ENCODE measurements at places on chromosomes 12 and 14. TPM values are rescaled to one million over a fixed set of nuclear protein-coding genes. Genes with fewer than 3 reads are reported as not detected.

GRCh38 chr12:65585648-65586602 is 238.4 kb upstream of the HMGA2 start:
- no peaks in the 10 kb centered on the region for H3K27me3 ChIP-seq
- H3K27ac ChIP-seq, result no peak overlapping the region
- DNase-seq, result no peak
- H3K4me1 ChIP-seq, result no peaks in the 10 kb centered on the region
- H3K4me3 ChIP-seq, result no peak overlapping the region

- H3K36me3 ChIP-seq, result no peaks in the 10 kb centered on the region
- H3K4me3 ChIP-seq, result no peak overlapping the region
- no peaks in the 10 kb centered on the region for H3K4me1 ChIP-seq
Measured at GRCh38 chr12:26233631-26234030, 38.3 kb downstream of the SSPN start.

DNA sequence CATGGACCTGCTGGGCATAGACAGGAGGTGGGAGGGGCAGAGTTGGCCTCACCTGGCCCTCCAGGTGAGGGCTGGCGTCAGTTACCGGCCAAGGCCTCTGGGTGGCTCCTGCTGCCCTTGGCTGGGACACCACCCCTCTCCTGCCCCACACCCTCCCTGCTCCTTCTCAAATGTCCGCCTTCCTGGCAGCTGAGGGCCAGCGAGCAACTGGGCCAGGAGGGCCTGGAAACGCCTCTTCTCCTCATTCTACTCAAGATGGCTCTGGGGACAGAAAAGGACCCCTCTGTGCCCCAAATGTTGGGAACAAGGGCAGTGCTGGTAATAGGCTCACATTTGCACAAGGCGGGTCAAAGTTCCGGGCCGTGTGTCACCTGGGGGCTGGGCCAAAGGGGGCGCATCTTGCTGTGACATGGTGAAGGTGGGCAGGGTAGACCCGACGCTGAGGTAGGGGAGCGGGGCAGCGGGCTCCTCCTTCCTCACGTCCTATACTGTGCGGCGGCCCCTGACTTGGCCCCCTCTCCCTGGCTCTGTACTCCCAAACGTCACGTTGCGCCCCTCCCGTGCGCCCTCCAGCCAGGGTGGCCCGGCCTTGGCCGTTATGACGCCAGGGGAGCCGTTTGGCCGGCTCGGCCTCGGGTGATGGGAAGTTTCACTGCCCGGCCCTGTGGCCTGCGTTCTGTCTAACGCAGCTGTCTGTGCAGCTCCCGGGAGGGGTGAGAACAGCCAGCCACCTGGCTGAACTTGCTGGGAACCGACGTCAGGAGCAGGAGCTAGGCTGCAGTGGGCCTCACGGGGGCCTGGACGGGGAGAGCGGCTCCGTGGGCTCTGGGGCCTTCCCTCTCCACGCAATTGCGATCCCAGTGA is 18.0 kb upstream of the DLK1 start:
- no peak overlapping the region for H3K4me3 ChIP-seq
- H3K27me3 ChIP-seq, result no peaks in the 10 kb centered on the region

The PLEKHG7 gene
- total RNA-seq, result 0.17 TPM

DNA sequence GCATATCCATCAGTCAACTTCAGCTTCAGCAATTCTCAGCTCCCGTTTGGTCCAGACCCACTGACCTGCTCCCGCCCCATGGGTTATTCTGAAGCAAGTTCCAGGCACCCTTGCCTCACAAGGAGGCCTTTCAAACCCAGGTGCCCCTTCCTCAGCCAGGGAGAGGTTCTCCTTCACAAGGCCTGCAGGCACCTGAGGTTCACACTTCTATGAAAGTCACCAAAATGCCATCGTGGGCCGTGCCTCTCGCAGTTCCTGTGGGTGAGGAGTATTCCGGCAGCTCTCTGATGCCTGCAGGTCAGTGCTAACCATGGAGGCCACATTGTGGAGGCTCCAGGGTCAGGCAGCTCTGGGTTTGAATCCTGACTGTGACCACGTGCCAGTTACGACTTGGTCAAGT is 40.2 kb upstream of the BCL7A start:
- H3K27me3 ChIP-seq, result no peaks in the 10 kb centered on the region
- H3K27ac ChIP-seq, result no peak overlapping the region
- DNase-seq, result no peak

GRCh38 chr14:101256266-101256665 is 305.0 kb upstream of the DIO3 start:
- H3K4me3 ChIP-seq, result no peak overlapping the region
- no peak overlapping the region for H3K27ac ChIP-seq
- no peaks in the 10 kb centered on the region for H3K27me3 ChIP-seq
- H3K36me3 ChIP-seq, result no peaks in the 10 kb centered on the region
- DNase-seq, result no peak
- H3K4me1 ChIP-seq, result no peaks in the 10 kb centered on the region

The IL31 gene
- total RNA-seq, result not detected

GRCh38 chr12:14256121-14256520 is 109.4 kb upstream of the ATF7IP start:
- H3K27me3 ChIP-seq, result no peaks in the 10 kb centered on the region
- H3K36me3 ChIP-seq, result no peaks in the 10 kb centered on the region
- H3K27ac ChIP-seq, result no peak overlapping the region
- no peak overlapping the region for H3K4me3 ChIP-seq

- H3K4me3 ChIP-seq, result no peak overlapping the region
- H3K27me3 ChIP-seq, result no peaks in the 10 kb centered on the region
- no peaks in the 10 kb centered on the region for H3K36me3 ChIP-seq
- H3K4me1 ChIP-seq, result no peaks in the 10 kb centered on the region
Measured at GRCh38 chr14:101185073-101185835, 281.7 kb upstream of the RTL1 start.

- H3K36me3 ChIP-seq, result no peaks in the 10 kb centered on the region
- no peak overlapping the region for H3K27ac ChIP-seq
- H3K4me3 ChIP-seq, result no peak overlapping the region
- no peaks in the 10 kb centered on the region for H3K27me3 ChIP-seq
Measured at GRCh38 chr14:94921456-94921855, 151.5 kb upstream of the GSC start.

The SUPT16H gene
- 27.9 TPM for total RNA-seq
